ENCODE measurements at places on chromosomes 3 and 15.

DNA sequence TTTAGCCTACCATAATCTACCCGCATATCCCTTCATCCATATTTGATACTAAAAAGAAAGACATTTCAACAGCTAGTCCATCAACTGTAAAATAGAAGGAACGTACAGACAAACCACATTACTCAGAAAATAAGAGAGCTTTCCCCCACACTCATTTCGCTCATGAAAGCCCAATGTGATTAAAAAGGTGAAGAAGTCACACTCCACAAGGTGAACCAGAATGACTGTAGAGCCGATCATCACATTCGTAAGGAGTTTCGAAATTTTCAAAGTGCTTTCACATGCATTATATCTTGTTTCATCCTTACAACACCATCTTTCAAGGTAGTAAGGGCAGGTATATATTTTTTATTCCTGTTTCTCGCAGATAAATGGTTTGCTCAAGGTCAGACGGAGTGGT, 225.3 kb downstream of the FOXP1 start:
- DNase-seq, result no peak

- DNase-seq, result no peak
These were observed 55.3 kb upstream of the BCHE start for GRCh38 chr3:165892565-165892964.

GRCh38 chr3:180855956-180856355, 56.5 kb upstream of the FXR1 start:
- no peak for DNase-seq

- no peak for DNase-seq
These were observed at the start of gene LCTL for GRCh38 chr15:66565741-66566144. Gene LCTL, minus strand, starts transcription at chr15:66565998. Its CDS starts 633 bp downstream, at chr15:66565365.

- no peak for DNase-seq
These were observed 12.4 kb downstream of the PIF1 start for GRCh38 chr15:64813075-64813474.

Measured in stimulated activated CD8-positive, alpha-beta memory T cell treated with anti-CD3 and anti-CD28 coated beads, Interleukin-12 subunit alpha, Interleukin-12 subunit beta, amount 100 ng/mL, for 4 hours (primary cell).